Stimulated activated CD8-positive, alpha-beta memory T cell treated with anti-CD3 and anti-CD28 coated beads, Interleukin-7, amount 100 ng/mL, for 1 hour (primary cell): ENCODE measurements at places on chromosomes 11 and 22.

DNA sequence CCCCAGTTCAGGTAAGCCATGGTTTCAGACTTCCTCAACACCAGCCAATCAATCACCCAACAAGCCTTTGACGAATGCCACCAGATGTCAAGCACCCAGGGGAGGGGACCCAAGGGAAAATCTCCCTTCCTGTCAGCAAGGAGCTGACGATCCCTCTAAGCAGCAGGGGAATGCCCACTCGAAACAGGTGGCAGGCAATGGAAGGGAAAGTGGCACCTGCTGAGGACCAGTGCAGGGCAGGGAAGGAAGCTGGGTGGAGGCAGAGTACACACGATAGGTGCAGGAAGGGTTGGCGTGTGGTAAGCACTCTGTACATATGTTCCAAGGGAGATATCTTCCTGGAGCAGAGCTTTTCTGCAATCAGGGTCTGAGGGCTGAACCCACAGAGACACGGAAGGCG, 11.7 kb upstream of the CREB3L1 start:
- DNase-seq = no peak

GRCh38 chr22:43424666-43425630, 13.1 kb downstream of the MPPED1 start:
- no peak for DNase-seq

- DNase-seq = no peak
Observed at GRCh38 chr11:109388982-109389381, 33.0 kb upstream of the C11orf87 start.

GRCh38 chr11:60930394-60930793, 6.1 kb downstream of the TMEM132A start:
- no peak for DNase-seq

- DNase-seq = no peak
Observed at GRCh38 chr11:39011797-39012196, 2413.8 kb upstream of the RAG2 start.

- no peak for DNase-seq
Observed at GRCh38 chr11:25859776-25860175, 472.2 kb upstream of the ANO3 start.

DNA sequence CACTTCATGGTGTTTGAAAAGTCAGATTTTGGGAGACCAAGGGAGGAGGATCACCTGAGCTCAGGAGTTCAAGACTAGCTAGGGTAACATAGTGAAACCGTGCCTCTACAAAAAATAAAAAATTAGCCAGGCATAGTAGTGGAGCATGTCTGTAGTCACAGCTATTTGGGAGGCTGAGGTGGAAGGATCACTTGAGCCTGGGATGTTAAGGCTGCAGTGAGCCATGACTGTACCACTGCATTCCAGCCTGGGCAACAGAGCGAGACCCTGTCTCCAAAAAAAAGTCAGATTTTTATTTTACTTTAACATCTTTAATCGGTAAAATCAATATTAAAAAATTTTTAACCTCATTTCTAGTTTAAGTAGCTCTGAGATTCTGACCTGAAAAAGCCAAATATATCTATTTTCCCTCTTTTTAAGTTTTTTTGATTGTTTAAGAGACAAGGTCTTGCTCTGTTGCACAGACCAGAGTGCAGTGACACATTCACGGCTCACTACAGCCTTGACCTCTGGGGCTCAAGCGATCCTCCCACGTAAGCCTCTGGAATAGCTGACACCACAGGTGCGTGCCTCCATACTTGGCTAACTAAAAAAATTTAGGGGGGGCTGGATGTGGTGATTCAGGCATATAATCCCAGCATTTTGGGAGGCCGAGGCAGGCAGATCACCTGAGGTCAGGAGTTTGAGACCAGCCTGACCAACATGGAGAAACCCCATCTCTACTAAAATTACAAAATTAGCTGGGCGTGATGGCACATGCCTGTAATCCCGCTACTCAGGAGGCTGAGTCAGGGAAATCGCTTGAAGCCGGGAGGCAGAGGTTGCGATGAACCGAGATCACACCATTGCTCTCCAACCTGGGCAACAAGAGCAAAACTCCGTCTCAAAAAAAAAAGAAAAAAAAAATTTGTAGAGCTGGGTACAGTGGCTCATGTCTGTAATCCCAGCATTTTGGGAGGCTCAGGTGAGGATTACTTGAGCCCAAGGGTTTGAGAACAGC, 48.4 kb downstream of the SFI1 start:
- no peak for DNase-seq

DNA sequence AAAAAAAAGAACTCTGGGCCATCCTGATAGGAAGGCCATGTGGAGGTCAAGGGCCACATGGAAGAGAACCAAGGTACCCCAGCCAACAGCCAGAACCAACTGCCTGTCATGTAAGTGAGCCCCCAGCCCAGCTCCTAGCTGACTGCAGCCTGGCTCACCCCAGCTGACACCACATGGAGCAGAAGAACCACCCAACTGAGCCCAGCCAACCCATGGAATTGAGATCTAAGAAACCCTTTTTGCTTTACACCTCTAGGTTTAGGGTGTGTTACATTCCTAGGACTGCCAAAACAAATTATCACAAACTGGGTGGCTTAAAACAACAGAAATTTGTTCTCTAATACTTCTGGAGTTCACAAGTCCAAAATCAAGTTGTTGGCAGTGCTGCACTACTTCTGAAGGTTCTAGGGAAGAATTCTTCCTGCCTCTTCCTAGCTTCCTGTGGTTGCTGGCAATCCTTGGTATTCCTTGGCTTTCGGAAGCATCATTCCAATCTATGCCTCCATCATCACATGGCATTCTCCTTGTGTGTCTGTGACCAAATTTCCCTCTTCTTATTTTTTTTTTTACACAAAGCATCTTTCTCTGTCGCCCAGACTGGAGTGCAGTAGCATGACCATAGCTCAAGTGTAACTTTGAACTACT, 4.4 kb downstream of the C11orf86 start:
- DNase-seq = no peak

DNA sequence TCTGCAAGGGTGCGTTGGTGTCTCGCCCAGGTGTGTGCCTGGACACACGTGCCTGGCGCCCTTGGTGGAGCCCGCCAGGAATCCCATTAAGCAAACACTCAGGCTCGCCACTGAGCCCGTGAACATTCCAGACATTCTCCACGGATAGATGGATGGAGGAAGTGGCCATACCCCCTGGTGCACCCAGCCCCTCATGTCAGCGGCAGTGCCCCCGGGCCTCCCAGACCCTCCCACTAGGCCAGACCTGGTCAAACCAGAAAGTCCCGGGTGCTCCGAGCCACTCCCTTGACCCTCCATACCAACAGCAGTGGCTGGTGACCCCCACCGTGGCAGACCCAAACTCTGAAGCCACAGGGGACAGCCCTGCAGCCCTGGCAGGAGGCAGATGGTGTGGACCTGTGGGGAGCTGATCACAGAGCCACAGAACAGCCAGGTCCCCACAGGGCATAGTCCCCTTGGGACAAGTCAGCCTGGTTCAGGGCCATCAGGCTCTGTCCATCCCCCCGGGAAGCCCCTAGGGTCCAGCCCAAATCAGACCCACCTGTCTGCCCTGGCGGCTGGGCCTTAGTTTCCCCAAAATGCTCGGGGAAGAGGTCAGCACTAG, 1.9 kb downstream of the EPS8L2 start:
- no peak for DNase-seq

GRCh38 chr22:29386708-29387107, 1.7 kb downstream of the AP1B1 start:
- DNase-seq = no peak

DNA sequence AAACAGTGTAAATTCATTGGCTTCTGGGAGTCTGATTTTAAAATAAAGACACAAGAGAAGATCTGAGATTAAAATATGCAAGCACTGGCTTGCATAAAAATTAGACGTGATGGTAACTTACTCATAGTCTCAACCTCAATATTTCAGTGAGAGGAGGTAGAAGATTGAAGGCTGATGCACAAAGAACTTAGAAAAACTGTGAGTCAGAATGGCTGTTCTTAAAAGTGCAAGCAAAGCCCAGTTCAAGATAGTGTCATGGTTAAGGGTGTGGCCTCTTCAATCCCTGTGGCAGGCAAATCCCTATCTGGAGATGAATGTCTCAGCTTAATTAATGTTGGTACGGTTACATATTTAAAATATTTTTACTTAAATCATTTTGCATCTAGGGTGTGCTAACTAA, 33.6 kb upstream of the FIBIN start:
- DNase-seq = no peak

DNA sequence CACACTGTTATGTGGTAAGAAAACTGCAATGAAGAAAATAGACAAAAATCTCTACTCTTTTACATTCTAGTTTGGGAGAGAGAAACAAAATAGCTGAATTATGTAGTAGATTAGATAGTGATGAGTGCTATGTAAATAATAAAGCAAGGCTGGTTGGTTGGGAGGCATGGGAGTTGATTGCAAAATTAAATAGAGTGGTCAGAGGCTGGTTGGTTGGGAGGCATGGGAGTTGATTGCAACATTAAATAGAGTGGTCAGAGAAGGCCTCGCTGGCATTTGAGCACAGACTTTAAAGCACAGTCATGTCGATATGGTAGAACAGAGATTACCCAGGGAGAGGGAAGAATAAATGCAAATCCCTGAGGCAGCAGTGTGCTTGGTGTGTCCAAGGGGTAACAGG, 22.4 kb downstream of the SIK2 start:
- DNase-seq = no peak

GRCh38 chr11:115383431-115383830, 120.8 kb downstream of the CADM1 start:
- DNase-seq = no peak

GRCh38 chr11:3058753-3059664, 1.8 kb upstream of the CARS1 start:
- DNase-seq = no peak

GRCh38 chr22:43203471-43203981, 16.6 kb upstream of the TTLL12 start:
- DNase-seq = no peak

GRCh38 chr11:63017306-63017974, 1.8 kb upstream of the SLC22A8 start:
- no peak for DNase-seq

GRCh38 chr22:19645905-19646304, 68.4 kb upstream of the SEPTIN5 start:
- DNase-seq = no peak

DNA sequence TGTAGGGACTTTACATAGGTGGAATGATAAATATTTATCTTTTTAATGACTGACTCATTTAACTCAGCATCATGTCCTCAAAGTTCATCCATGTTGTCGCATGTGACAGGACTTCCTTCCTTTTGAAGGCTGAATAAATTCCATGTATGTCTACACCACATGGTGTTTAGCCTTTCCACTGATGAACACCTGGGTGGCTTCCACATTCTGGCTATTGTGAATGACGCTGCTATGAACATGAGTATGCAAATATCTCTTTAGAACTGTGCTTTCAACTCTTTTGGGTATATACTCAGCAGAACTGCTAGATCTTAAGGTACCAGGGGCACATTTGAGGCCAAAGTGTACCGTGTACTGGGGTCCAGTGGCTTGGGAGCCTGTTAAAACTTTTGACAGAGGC, 24.1 kb downstream of the LARGE1 start:
- no peak for DNase-seq

DNA sequence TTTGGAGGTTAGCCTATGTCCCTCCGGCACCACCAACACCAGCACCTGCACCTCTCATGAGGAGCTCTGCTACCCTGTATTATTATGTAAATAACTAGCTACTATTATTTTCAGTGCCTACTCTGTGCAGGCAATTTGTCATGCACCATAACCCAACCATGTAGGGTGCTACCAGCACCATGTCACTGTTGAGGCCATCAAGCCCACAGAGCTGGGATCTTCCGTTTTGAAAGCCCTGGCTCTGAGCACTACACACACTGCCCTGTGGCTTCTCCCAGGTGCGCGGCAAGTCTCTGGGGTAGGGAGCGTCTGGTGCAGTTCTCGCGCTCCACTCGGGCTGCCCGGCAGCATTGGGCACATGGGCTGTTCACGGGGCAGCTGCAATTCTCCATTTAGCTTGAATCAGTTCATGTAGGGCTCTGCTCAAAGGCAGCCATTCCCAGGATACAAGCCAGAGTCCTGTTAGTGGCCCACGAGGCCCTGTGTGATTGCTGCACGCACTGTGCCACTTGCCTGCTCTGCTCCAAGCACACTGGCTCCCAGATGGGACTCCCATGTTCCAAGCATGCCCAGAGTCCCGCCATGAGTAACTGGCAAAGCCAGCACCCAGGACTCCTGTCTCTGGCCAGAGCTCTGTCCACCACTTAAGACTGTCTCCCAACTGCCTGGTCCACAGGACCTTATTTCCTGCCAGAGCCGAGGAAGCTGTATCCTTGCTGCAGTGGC, 42.5 kb upstream of the CDON start:
- DNase-seq = no peak

DNA sequence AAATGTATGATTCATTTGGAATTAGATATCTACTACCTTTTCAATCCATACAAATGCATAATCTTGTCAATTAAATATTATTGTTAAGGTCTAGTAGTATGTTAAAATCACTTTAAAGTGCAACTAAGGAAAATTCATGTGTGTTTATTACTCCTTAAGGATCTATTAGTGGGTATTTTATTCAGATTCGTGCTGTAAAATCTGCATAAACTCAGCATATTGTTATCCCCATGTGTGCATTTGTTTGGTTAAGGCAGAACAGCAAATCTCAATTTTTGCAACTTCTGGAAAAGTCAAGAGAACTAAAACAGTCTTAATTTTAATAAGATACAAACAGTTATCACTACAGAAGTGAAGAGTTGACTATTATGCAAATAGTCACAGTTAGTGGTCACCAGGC, 234.5 kb downstream of the SOX6 start:
- DNase-seq = no peak

DNA sequence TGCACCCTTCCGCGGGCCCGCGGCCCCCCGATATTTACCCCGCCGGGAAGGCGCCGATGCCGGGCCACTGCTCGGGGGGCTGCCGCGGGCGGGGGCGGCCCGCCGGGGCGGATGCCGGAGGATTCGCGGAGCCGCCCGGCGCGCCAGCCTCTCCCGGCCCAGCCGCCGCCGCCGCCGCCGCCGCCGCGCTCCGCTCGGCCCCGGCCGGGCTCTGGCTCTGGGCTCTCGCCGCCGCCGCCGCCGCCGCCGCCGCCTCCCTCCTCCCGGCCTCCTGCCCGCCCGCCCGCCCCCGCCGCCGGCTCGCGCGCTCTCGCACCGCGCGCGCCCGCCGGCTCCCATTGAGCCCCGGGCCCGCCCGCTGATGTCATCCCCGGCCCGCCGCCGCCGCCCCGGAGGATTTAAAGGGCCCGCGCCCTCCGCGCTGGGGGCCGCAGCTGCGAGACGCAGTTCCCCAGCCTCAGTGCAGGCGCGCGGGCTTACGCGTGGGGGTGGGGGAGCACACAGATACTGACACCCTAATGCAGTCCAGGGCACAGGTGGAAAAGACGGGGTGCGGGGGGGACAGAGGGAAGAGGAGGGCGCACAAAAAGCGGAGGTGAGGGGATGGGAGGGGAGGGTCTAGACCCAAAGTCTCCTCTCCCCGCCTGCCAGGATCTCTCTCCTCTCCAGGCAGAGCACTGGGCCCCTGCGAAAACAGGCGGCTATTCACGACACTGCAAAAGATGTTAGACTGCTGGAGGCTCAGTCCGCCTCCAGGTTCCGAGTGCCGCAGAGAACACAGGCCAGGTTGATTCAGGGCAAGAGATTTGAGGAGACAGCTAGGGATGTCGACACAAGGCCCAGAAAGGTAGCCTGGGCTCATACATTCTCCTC, at the start of gene CSNK1E:
Gene CSNK1E, minus strand, starts transcription at position 312 of the 873 bp plus-strand sequence. CDS start 3,276 bp downstream, outside the sequence.
- DNase-seq = peak; percentile 39
